ENCODE measurements at places on chromosomes 16 and 17. TPM values are rescaled to one million over a fixed set of nuclear protein-coding genes. Genes with fewer than 3 reads are reported as not detected.

DNA sequence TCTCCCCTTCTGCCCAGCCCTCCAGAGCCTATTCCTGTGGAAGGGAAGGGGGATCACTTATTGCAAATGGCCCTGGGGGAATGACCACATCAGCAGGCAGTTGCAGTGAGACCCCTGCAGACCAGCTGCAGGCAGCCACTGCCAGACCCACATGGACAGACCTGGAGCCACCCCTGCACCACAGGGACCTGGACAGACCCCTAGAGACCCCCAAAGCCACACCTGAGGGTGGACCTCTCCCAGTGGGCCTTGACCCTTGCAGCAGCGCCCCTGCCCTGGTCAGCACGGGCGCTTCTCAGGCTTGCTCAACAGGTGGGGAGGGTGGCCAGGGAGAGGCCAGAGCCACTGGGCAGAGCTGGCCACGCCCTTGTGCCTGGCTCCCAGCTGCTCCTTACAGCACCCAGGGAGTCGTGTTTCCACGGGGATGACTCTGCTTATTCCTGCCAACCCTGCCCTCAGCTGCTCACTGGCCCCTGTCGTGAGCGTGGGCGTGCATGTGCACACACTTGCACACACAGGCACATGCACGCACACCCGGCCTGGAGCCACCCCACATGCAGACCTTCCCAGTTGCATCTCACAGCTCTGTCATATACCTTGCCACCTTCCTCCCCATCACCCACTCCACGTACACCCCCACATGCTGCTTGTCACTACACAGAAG lies 1.3 kb upstream of the SCN4A start:
- no peak for DNase-seq

- no peak for DNase-seq
Observed at GRCh38 chr17:48681609-48682008, 40.7 kb downstream of the PRAC1 start.

The EIF3CL gene
- total RNA-seq: 191 TPM

GRCh38 chr17:39963829-39964228 lies 1.0 kb downstream of the GSDMA start:
- no peak for DNase-seq

The TMEM100 gene
- total RNA-seq: 27.2 TPM

DNA sequence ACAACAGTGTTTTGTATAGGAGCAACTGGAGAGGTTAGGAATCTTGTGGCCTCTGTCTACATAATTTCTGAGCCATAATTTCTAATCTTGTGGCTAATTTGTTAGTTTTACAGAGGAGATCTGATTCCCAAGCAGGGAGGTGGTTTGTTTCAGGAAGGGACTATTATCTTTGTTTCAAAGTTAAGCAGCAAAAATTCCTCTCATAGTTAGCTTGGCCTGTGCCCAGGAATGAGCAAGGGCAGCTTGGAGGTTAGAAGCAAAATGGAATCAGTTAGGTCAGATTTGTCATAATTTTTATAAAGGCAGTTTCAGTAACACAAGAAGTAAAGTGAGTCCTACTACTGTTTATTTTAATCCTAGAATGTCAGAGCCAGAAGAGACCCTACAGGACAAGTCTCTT lies 2.0 kb upstream of the RDM1 start:
- DNase-seq: no peak

- no peak for DNase-seq
Observed at GRCh38 chr17:19339341-19339815, 23.1 kb downstream of the B9D1 start.

DNA sequence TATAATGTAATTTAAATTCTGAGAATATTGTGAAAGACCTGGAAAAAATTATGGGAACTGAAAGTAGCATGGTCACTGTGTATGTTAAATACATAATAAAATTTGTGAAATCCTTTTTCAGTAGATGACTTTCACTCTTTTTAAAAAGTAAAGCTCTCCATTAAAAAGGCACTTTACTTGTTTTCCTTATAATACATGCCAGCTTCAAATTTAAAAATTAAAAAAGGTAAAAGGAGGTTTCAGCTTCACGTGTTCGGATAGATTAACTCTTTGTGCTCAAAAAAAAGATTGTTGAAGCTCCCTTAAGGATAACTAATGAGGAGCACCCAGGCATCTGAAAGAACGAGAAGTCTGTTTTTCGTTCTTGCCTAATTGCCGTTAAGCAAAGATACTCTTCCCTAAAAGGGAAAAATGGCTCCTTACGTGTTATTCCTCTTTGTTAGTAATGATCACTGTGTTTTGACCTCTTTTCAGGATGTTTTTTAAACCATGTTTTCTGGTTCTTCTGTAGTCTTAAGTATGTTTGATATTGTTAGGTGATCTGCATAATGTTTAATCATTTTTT lies 87.8 kb downstream of the TUBD1 start:
- DNase-seq: no peak

- DNase-seq: no peak
Observed at GRCh38 chr16:19363740-19364139, 53.9 kb upstream of the TMC5 start.

GRCh38 chr17:33225509-33225908 lies 67.6 kb downstream of the ASIC2 start:
- DNase-seq: no peak

GRCh38 chr17:69187294-69187693 lies 41.3 kb downstream of the ABCA10 start:
- no peak for DNase-seq

The KIF18B gene
- total RNA-seq: 0.15 TPM

GRCh38 chr16:53156516-53156915 lies 101.7 kb downstream of the CHD9 start:
- DNase-seq: no peak
